ENCODE measurements at places on chromosomes 7 and 10.
A peak's percentile ranks its signal among the peaks of the same experiment; 100 is the strongest.

DNA sequence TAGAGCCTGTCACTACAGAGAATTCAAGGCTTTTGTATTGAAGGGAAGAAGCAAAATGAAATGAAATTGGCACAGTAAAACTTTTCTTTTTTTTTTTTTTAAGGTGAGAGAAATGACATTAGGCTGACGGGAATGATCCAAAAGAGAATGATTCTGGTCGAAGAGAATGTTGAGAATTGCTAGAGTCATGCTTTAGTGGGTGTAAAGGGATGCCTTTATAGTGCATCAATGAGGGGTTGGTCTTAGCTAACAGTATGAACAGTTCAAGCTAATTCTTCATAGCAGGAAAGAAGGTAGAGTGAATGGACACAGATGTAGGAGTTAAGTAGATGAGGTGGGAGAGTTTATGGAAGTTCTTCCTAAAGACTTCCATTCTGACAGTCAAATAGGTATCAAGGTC, 32.3 kb upstream of the LSM8 start:
- no peak for DNase-seq

GRCh38 chr7:79452032-79452494, 1.4 kb downstream of the MAGI2 start:
- DNase-seq: peak; percentile 84

GRCh38 chr7:66198956-66199355, 6.2 kb upstream of the TPST1 start:
- DNase-seq: peak; percentile 54

- DNase-seq: no peak
These were observed 25.7 kb downstream of the FOXL3 start for GRCh38 chr7:315516-316265.

GRCh38 chr10:34689053-34689452, 126.0 kb downstream of the PARD3 start:
- DNase-seq: no peak

GRCh38 chr7:657565-658119, 68.9 kb upstream of the DNAAF5 start:
- no peak for DNase-seq

- no peak for DNase-seq
These were observed 46.1 kb downstream of the TASOR2 start for GRCh38 chr10:5730766-5731165.

- no peak for DNase-seq
These were observed 253.3 kb downstream of the DIP2C start for GRCh38 chr10:436013-436697.

DNA sequence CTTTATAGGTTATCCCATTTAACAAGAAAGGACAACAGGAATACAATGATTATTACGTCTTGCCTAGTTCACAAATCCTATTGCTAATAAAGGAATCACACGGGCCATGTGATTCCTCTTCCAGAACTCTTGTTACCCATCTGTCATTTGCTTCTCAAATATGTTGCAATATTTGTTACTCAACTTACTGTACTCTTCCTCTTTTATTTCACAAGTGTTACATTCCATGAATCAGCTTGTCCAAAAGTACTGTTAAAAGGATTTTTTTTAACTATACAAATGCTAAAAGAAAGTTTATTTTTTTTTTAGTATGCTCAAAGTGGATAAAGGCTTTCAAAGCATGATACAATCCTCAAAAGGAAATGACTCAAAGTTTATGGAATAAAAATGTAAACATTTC, 3.9 kb upstream of the CD36 start:
- no peak for DNase-seq

Data from HuH-7 (cell line).